ENCODE measurements at places on chromosomes 5 and 9.

DNA sequence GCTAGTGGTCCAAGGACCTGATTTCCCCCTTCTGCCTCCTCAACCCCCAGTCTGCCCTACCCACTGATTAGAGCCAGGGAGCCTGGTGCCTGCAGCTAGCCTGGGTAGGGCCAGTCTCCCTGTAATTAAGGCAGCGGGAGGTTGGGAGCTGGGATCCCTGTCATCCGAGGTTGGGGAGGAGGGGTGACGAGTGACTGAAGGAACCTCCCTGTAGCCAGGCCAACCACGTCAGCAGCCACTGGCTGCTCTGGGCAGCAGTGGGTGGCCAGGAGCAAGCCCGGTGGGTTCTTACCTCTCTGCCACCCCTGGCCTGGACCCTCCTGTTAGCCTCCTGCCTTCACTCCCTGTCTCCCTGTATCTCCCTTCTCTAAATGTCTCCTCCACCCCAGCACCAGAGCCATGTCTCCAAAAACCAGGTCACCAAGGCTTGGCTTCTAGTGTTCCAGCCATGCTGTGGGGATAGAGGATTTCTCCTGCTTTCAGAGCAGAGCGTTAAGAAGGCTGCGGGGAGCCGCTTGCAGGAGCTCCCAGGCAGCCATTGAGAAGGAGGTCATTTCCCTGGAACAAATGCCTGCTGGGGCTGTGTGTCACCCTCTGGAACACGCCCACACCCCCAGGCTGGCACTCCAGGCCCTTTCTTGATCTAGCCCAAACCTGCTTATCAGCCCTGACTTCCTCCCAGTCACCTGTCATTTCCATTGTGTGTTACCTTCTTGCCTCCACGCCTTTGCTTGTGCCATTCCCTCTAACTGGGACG is 65.0 kb upstream of the GGTA1 start:
- peak; percentile 50 for DNase-seq

DNA sequence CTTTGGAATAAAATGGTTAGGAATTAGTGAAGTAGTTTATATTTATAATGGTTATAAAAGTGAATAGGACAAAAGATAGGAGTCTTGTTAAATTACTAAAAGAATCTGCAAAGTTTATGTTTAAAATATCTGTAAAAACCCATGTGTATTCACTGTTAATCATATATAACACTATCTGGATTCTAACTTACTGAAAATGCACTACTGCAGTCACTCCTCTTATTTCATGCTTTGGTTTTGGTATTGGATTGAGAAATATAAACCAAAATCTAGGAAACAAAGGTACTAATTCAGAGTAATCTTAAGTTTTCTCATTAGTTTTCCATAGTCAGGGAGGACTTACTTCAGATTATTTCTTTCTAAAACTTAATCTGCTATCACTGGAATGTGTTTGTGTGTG is 49.5 kb downstream of the ST8SIA4 start:
- DNase-seq, result no peak

DNA sequence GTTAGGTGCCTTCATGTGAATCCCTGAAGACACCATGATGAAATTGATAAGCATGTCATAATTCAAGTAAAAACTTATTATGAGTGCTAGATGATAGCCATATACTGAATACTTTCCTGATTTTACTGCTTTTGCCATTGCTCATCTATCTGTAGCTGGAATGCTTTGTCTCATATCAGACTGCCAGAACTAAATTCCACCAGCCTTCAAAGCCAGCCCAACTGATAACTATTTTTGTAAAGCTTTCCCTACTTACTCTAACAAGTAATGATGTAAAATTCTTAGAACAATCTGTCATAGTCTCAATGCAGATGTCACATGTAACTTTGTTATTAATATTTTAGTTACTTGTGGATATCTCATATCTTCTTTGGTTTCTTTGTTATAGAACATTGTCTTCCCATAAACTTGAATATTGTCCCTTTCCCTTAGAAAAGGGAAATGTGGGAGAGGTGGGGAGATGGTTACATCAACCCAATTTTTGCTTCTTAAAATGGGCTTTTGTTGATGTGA is 128.3 kb downstream of the ZCCHC7 start:
- DNase-seq, result no peak

GRCh38 chr5:106311230-106311915 is 1359.4 kb downstream of the EFNA5 start:
- peak; percentile 30 for DNase-seq

- peak; percentile 73 for DNase-seq
Measured at GRCh38 chr9:32579706-32580331, 6.9 kb upstream of the NDUFB6 start.

DNA sequence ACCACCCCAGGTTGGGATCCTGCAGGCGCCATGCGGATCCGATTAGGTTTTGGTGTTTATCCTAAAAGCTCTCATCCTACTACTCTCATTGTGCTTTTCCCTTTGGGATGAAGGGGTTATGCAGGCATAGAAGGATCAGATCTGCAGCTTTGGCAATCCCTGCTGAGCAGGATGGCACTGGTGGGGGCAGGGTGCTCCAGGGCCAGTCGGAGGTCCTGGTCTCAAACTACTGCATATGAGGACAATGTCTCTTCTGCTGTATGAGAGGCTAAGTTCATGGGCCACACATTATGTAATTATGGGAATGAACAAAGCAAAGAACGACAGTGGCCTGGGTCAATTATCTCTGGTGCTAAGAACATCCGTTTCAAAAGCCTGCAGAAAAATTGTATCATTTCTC is 334.2 kb downstream of the IRX1 start:
- DNase-seq, result no peak

DNA sequence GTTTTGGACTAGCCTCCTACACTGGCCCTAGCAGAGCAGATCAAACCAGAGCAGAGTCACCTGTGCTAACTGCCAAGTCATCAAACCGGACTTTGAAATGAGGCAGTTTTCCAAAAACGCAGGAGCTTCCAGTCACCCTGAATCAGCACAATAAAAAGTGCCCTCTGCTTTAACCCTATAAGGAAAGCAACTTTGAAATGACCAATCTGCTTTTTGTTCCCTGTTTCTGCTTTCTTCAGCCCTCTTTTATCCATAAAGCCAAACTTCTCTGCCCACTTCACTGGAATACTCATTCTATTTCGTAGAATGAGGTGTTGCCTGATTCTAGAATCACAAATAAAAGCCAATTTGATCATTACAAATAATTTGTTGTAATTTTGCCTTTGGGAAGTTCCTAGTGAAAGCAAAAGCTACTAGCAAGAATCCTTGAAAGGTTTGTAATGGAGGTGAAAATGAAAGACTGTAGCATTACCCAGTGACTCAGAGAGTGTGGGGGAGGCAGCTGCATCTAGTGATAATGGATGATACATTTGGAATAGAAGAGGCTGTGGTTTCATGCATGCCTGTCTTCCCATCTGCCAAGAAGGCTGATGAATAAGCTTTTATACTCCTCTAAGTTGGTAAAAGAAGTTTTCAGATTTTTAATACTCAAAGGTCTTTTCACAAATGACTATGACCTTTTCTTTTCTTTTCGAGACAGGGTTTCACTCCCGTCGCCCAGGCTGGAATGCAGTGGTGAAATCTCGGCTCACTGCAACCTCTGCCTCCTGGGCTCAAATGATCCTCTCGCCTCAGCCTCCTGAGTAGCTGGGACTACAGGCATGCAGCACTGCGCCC is 14.9 kb downstream of the SPAAR start:
- no peak for DNase-seq

DNA sequence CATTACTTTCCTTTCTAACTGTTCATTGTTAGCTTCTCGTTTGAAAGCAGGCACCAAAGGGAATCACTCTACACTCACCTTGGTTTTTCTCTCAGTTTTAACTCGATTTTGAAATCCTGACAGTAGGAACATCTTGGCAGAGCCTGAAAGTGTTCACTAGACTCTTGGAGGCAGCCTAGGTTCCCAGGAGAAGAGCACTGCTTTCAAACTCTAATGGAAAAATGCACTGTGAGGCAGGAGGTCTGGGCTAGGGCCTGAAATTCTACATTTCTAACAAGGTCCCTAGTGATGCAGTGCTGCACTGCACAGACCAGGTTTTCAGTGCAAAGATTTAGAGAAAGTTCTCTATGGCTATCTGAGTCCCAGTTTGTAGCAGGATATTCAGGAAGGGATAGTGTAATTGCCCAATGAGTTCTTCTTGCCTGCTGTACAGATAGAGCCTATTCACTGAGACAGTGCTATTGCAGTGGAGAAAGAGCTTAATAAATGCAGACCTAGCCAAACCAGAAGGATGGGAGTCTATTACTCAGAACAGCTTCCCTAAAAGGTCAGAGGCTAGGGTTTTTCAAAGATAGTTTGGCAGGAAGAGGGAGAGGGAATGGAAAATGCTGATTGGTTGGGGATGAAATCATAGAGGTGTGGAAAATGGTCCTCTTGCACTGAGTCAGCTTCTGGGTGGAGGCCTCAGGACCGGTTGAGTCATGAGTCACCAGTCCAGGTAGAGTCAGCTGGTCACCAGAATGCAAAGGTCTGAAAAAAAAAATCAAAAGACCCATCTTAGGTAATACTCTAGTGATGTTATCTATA is 153.9 kb downstream of the GPBP1 start:
- no peak for DNase-seq

- no peak for DNase-seq
Measured at GRCh38 chr5:133782736-133783135, 170.4 kb upstream of the FSTL4 start.

DNA sequence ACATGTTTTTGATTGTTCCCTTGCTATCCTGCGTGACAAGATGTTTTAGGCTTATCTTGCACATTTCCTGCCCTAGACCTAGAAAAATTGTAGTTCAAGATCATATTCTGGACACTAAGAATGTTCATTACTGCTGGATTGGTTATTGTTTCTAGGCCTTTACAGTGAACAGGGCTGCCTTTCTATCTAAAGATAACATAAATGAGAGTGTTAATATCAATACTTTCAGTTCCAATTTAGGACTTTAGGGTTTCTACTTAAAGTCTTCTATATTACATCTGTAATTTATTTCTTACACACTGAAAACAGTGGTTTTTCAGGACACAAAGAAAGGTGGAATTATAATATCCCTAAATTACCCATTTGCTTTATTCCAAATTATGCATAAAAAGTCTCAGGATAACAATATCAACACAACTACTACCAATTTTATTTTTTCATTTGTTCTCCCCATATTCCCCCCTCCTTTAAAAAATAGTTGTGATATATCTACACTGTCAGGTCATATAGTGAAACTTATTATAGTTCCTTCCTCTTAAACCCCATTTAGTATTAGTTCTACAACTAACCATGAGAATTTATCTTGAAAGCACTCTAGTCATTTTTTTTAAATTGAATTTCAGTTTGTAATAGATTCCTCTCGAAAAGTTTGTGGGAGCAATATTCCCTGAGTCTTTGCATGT is 293.9 kb upstream of the RIOK2 start:
- DNase-seq, result no peak

DNA sequence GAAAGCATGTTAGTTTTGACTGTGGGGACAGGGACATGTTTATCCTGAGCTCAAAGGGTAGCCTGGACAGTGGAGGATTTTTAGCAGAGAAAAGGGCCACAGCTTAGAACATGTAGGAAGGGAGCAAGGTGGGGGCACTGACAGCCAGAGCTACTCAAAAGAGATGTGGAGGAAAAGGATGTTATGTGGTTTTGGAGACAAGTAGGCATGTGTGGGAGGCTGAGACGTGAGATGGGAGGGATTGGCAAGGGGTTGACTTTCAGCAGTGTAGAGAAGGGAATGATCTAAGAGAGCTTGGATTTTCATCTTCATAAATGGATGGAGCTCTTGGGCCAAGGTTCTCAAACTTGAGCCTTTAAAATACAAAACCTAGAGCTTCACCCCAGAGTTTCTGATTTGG is 24.0 kb downstream of the SYK start:
- no peak for DNase-seq

DNA sequence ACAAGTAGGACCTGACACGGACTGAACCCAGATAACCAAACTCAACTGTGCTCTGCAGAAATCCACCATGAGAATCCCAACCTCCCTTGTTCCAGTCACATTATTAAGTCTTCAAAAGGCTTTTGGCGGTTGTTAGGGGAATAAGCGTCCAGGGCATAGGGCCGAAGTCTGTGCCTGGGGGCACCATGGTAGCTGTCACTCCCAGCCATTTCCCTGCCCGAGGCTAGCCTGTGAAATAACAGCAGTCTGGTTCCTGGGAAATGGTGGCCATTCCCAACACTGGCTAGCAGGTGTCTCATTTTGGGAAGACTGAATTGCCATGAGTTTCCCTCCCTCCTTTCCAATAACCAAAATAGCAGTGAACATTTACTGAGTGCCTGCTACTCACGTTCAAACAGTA is 122.2 kb downstream of the CRB2 start:
- no peak for DNase-seq

GRCh38 chr5:81774374-81774773 is 23.5 kb upstream of the SSBP2 start:
- no peak for DNase-seq

DNA sequence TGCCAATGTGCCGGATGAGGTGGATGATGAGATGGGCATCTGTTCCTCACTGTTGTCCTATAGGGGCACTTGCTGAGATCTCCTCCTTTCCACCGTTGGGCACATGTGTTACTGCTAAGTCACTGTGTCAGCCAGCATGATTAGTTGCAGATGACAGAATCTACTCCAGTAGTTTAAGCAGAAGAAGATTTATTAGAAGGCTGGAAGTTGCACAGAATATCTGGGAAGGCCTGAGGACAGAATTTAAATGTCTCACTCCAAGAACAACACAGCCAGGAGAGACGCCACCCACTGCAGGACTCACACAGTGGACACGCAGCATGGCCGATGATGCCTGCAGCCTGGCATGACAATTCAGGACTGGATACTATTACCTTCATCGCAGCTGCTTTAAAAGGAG is 157.5 kb downstream of the NSG2 start:
- no peak for DNase-seq

DNA sequence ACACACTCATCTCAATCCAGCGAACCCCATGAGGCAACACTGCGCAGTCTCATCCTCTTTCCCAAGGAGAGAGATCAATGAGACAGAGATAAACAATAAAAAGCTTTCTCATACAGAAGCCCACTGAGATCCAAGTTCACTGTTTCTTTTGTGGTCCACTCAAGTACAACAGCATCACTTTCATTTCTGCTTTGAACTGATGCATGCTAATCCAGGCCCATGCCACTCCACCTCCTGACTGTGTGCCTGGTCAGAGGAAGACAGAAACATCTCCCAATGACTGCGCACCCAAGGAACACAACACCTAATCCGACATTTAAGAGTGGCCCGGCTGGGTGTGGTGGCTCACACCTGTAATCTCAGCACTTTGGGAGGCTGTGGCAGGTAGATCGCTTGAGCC is 104.0 kb downstream of the SERINC5 start:
- DNase-seq, result no peak

Data from femur (tissue), 1 donor.